Thyroid gland (tissue), 4 donors: ENCODE measurements at places on chromosomes 3 and 15. TPM values are rescaled to one million over a fixed set of nuclear protein-coding genes. Genes with fewer than 3 reads are reported as not detected.

DNA sequence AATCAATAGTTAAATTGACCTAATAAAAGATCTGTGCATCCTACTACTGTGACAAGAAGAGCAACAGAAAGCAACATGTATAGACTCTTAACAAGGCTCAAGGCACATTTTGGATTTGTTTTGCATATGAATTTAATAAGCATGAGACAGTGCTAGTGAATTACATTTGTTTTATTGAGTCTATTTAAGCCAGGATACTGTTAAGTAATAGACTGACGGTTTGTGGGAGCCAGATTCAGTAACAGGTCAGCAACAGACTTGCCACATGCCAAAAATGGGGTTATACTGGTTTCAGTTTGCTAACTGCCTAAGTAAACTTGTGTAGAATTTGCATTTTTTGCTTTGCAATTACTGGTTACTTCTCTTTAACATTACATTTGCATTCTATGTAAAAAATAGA lies 54.0 kb downstream of the MBNL1 start:
- no peaks in the 10 kb centered on the region for H3K36me3 ChIP-seq
- H3K27me3 ChIP-seq, result no peaks in the 10 kb centered on the region
- peaks cover 12% of the 10 kb centered on the region for H3K4me1 ChIP-seq
- no peak for DNase-seq

DNA sequence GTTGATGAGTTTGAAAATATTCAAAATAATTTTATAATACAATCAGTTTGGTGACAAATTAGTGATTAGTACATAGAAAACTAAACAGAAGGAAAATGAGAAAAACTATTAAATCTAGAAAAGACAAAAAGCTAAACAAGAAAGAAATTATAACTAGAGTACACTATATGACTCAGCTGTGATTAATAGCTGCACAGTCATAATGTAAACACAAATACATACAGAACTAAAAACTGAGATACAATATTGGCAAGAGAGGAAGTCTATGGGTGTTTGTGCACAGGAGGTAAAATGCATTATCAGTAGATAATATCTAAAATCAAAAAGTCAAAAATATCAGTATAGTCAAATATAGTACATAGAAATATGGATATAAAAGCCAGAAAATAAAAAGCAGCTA lies 80.7 kb upstream of the PCSK6 start:
- H3K27ac ChIP-seq, result no peak overlapping the region
- H3K4me3 ChIP-seq, result no peak overlapping the region
- H3K36me3 ChIP-seq, result no peaks in the 10 kb centered on the region
- H3K27me3 ChIP-seq, result no peaks in the 10 kb centered on the region
- no peaks in the 10 kb centered on the region for H3K4me1 ChIP-seq

- H3K27ac ChIP-seq, result no peak overlapping the region
- H3K4me1 ChIP-seq, result peaks cover 3% of the 10 kb centered on the region
- H3K36me3 ChIP-seq, result no peaks in the 10 kb centered on the region
- H3K27me3 ChIP-seq, result no peaks in the 10 kb centered on the region
These were observed 328.3 kb downstream of the THSD4 start for GRCh38 chr15:71443538-71443937.

GRCh38 chr3:188280627-188281026 lies 126.7 kb downstream of the LPP start:
- no peak for DNase-seq
- H3K4me1 ChIP-seq, result peaks cover 6% of the 10 kb centered on the region
- H3K36me3 ChIP-seq, result no peaks in the 10 kb centered on the region
- no peak overlapping the region for H3K4me3 ChIP-seq

GRCh38 chr3:127304121-127304744 lies 16.4 kb upstream of the PRR20G start:
- H3K36me3 ChIP-seq, result no peaks in the 10 kb centered on the region
- H3K4me1 ChIP-seq, result no peaks in the 10 kb centered on the region
- no peaks in the 10 kb centered on the region for H3K27me3 ChIP-seq
- H3K4me3 ChIP-seq, result no peak overlapping the region

- peaks cover 54% of the 10 kb centered on the region for H3K4me1 ChIP-seq
- no peak overlapping the region for H3K4me3 ChIP-seq
- no peaks in the 10 kb centered on the region for H3K36me3 ChIP-seq
- H3K27ac ChIP-seq, result peak overlapping the region; percentile 92
These were observed 8.2 kb upstream of the ATP13A3 start for GRCh38 chr3:194494951-194495374.

- peak; percentile 88 for DNase-seq
- no peak overlapping the region for H3K4me3 ChIP-seq
- H3K4me1 ChIP-seq, result peaks cover 22% of the 10 kb centered on the region
- no peaks in the 10 kb centered on the region for H3K27me3 ChIP-seq
- peak overlapping the region; percentile 90 for H3K27ac ChIP-seq
These were observed 3.5 kb downstream of the SPINT1 start for GRCh38 chr15:40847223-40847961.

DNA sequence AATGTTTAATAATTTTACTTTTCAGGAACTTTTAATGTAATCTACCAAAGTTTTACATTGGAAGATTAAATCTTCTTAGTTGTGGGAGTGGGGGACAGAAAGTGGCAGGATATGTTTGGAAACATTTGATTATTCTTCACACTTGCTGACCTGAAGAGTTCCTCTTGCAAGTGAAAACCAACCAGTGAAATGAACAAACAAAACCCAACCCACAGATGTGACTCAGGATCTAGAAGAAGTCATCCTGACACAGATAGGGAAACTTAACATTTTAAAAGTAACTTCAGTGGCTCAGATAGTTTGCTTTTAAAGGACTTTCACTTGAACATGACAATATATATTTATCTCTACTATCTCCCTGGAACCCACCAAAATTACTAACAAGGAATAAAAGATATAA lies 55.4 kb downstream of the ASTE1 start:
- no peaks in the 10 kb centered on the region for H3K27me3 ChIP-seq
- H3K36me3 ChIP-seq, result peaks cover 4% of the 10 kb centered on the region
- H3K4me3 ChIP-seq, result no peak overlapping the region
- no peak for DNase-seq
- H3K4me1 ChIP-seq, result no peaks in the 10 kb centered on the region
- H3K27ac ChIP-seq, result no peak overlapping the region

- H3K36me3 ChIP-seq, result no peaks in the 10 kb centered on the region
- no peak overlapping the region for H3K4me3 ChIP-seq
- H3K27me3 ChIP-seq, result no peaks in the 10 kb centered on the region
- DNase-seq, result no peak
- H3K4me1 ChIP-seq, result peaks cover 32% of the 10 kb centered on the region
- no peak overlapping the region for H3K27ac ChIP-seq
These were observed 3.0 kb downstream of the SKIL start for GRCh38 chr3:170360466-170360865.

- H3K4me1 ChIP-seq, result peaks cover 24% of the 10 kb centered on the region
- H3K27me3 ChIP-seq, result no peaks in the 10 kb centered on the region
- H3K36me3 ChIP-seq, result no peaks in the 10 kb centered on the region
- H3K27ac ChIP-seq, result no peak overlapping the region
- no peak overlapping the region for H3K4me3 ChIP-seq
- no peak for DNase-seq
These were observed 108.8 kb downstream of the FBN1 start for GRCh38 chr15:48536681-48537091.

GRCh38 chr15:33810806-33811205 lies 157.5 kb upstream of the CHRM5 start:
- no peaks in the 10 kb centered on the region for H3K36me3 ChIP-seq
- DNase-seq, result no peak
- H3K4me3 ChIP-seq, result no peak overlapping the region
- H3K27ac ChIP-seq, result no peak overlapping the region
- no peaks in the 10 kb centered on the region for H3K4me1 ChIP-seq
- no peaks in the 10 kb centered on the region for H3K27me3 ChIP-seq

- peaks cover 22% of the 10 kb centered on the region for H3K4me1 ChIP-seq
- DNase-seq, result peak; percentile 54
- H3K27me3 ChIP-seq, result no peaks in the 10 kb centered on the region
- no peak overlapping the region for H3K4me3 ChIP-seq
- no peak overlapping the region for H3K27ac ChIP-seq
These were observed 60.5 kb downstream of the GLDN start for GRCh38 chr15:51401872-51402517.

POMGNT2 gene
- 23.9 TPM for total RNA-seq

TMF1 gene
- 48.9 TPM for total RNA-seq

ABHD14A gene
- 91.9 TPM for total RNA-seq

CKMT1A gene
- total RNA-seq, result 14.8 TPM

BNC1 gene
- total RNA-seq, result 0.33 TPM

SLC28A1 gene
- not detected for total RNA-seq

DVL3 gene
- 48.2 TPM for total RNA-seq

HERC2 gene
- total RNA-seq, result 80.3 TPM

ZNF774 gene
- total RNA-seq, result 4.3 TPM

CAV3 gene
- total RNA-seq, result not detected
